ENCODE measurements at places on chromosomes 2 and 18.

DNA sequence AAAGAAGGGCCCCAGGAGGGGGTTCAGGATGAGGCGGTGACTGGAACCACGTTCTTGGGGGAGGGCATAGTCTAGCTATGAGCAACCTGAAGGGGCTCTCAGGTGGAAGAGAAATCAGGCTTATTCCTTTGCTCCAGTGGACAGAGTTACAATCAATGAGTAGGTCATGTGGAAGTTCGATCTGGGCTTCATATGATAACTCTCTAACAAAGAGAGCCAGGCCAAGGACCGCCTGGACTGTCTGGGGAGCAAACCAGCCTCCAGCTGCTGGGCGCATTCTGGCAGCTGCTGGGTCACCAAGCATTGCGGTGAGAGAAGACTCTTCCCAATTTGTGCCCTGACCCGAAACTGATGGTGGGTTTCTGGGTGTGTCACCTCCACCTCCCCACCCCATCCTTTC, 180.3 kb upstream of the SMAD2 start:
- DNase-seq: no peak

GRCh38 chr2:174176898-174177297, 71.4 kb downstream of the OLA1 start:
- no peak for DNase-seq

GRCh38 chr2:98277162-98277859, 68.9 kb upstream of the CNGA3 start:
- DNase-seq: no peak

DNA sequence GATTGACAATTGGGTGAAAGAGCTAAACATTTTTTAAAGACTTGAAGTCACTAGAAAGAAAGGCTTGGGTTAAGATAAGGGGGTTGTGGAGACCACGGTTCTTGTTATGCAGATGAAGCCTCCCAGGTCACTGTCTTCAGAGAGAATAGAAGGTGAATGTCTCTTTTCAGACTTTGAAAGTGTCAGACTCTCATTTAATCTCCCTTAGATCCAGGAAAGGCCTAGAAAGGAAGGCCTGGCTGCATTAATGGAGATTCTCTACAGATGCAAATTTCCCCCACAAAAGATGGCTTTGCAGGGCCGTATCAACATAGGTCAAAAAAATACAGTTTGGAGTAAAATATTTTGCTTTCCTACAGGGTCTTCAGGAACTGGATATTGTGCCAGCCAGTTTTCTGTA, 193.9 kb downstream of the RTP5 start:
- no peak for DNase-seq

DNA sequence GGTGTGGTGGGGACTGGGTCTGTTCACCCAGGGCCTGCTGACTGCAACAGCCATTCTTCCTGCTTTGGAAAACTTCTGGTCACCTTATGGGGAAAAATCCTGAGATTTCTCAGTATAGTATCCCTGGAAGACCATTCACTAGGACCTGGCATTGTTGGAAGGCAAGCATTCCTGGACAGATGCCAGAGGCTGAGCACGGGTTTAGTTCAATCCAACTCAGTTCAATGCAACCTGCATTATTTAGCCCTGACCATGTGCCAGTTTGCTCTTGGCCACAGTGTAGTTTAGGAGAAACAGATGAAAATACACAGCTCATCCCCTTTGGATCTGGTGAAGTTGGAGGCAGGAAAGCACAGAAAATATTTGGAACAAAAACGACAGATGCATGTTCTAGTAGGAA, 95.9 kb downstream of the LPIN1 start:
- DNase-seq: no peak

DNA sequence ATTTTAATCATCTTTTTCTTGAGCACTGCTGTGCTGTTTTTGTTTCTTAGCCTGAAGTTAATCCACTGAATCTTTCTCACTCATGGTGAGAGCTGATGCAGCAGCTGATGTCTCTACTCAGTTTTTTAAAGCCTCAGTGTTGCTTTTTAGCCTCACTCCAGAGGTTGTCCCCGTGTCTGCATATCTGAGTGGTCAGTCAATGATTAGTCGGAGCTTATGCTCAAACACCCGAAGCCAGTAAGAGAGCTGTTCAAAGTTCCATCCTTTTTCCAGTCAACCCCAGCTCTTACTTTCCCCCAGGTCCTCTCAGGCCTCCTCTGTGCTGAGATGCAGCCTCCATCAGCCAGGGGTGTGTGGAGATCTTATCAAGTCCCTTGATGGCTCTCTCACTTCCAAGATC, 81.1 kb downstream of the MBOAT2 start:
- no peak for DNase-seq

DNA sequence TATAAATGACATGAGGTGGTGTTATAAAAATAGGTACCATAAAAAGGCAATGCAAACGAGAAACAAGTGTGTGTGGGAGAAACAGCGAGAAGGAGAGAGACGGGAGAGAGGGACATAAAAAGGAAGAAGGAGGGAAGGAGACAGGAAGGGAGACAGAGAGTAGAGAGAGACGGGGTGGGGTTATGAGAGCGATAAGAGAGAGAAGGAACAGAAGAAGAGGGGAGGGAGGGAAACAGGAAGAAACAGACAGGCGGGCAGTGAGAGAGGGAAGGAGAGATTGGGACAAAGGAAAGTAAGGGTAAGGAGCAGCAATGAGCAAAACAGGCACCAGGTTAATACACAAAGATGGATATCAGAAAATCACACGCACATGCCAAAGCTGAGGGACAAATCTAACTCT, 83.7 kb downstream of the TGFA start:
- no peak for DNase-seq

DNA sequence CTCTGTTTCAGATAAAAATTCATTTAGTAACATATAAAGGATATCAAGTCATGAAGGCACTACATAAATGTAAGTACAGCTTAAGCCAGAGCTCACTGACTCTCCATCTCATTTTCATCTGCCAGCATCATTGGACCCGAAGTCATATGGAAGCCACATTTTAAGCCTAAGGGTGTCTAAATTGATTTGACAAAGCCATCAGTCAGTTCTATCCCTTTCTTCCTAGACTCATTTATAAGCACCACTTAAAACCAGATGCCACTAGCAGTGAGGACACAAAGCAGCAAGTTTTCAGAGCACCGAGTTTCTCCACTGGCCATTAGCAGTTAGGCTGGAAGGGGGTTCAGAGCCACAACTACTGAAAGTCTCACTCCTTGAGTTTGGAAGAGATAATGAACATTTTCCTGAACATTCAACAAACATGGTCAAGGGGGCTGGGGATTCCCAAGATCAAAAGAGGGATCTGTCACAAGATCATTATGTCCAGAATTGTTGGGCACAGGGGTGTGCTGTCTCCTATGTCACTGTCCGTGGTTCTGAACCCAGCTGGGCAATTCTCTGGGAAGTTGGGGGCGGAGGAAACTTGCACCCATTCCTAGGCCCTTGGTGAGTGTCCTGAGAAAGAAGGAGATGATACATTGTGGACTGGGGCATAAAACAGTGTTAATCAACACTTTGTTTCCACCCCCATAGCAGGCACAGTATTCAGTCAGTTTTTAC, 158.5 kb upstream of the LMAN1 start:
- no peak for DNase-seq

DNA sequence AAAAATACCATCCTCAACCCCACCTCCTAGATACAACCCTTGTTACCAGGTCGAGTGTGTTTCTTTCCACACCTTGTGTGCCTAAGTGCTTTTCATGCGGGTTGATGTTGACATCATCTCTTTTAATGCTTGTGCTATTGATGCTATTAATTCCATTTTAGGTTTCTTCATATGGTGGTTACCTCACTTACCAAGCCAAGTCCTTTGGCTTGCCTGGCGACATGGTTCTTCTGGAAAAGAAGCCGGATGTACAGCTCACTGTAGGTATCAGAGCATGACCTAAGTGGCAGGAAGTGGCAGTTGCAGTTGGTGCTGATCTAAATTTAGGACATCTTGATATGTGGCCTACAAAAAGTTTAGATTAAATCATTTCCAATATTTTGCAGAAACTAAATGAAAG, 149.9 kb upstream of the TTC39C start:
- DNase-seq: no peak

GRCh38 chr2:58903427-58903826, 662.3 kb upstream of the FANCL start:
- DNase-seq: no peak
